Breast epithelium (tissue), 4 donors: ENCODE measurements at places on chromosomes 16 and 17. TPM values are rescaled to one million over a fixed set of nuclear protein-coding genes. Genes with fewer than 3 reads are reported as not detected.

DNA sequence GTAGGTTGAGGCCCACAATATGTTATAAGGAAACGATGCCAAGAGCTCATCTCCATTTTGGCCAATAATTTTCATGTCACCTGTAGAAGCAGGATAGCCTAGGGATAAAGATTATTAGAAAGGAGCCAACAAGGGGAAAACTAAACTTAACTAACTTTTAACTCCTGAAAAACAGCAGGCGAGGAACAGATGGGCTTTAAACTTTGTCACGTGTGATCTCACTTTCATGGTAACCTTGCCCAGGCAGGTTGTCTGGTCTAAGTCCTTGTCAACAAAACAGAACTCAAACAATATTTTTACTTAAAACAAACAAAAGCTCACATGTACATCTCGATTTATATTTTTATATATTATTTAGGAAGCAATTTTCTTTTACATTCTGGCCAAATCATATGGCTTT is 1672.0 kb downstream of the TP53TG3F start:
- no peaks in the 10 kb centered on the region for H3K36me3 ChIP-seq
- H3K4me1 ChIP-seq: no peaks in the 10 kb centered on the region
- no peaks in the 10 kb centered on the region for H3K27me3 ChIP-seq
- H3K27ac ChIP-seq: no peak overlapping the region

Gene CRLF3
- total RNA-seq: 18.7 TPM

- H3K36me3 ChIP-seq: no peaks in the 10 kb centered on the region
- H3K4me3 ChIP-seq: no peak overlapping the region
- peak overlapping the region; percentile 43 for H3K27ac ChIP-seq
- no peaks in the 10 kb centered on the region for H3K27me3 ChIP-seq
Measured at GRCh38 chr16:52078716-52079655, 468.0 kb downstream of the TOX3 start.

DNA sequence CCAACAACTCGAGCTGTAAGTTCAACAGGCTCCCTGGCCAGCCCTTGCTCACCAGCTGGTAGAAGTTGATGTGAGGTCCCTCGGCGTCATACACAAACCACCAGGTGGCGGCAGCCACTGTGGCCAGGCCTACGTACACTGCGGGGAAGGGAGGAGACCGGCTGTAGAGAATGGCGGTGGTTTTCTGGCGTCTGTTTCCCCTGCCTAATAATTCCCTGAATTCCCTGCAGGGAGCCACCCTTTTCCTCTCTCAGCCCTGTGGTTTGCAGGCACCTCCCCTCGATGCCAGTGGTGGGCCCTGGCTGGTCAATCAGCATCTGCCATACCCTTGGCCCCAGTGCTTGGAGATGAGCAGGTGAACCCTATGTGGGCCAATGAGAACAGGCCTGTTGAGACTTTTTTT is 18.9 kb upstream of the P2RX1 start:
- H3K4me1 ChIP-seq: no peaks in the 10 kb centered on the region
- H3K27me3 ChIP-seq: no peaks in the 10 kb centered on the region
- DNase-seq: peak; percentile 38
- no peak overlapping the region for H3K4me3 ChIP-seq

Gene MYOCD
- total RNA-seq: 1.5 TPM

DNA sequence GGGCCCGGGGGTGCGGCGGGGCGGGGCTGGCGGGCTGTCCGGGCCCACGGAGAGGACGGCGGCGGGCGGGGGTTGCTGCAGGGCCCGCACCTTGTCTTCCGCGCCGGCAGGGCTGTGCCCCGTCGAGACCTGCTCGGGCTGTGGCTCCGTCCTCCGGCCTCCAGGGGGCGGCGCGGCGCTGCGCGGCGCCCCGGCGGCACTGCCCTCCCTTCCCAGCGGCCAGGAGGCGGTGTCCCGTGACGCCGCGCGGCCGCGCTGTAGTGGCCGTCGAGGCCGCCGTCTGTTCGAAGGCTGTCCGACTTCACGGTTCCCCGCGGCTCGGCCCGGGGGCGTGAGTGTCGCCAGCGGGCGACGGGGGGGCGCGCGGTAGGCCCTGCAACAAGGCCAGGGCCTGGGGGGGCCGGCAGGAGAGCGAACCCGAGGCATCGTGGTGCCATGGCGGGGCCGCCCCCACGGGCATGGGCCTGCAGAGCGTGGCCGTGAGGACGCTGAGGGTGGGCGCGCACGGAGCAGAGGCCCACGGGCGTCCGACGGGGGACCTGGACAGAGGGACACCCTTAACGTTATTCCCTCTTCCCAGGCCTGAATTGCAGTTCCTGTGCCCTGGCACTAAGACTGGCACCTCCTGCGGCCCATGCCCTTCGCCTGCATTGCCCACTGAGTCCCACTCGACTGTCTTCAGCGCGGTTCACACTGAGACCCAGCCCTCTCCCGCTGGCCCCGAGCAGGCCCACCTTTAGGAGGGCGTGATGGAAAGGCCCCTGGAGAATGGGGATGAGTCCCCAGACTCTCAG is at the start of gene PLEKHG4:
Gene PLEKHG4 (plus strand): TSS at position 237 of the 794 bp plus-strand sequence. CDS start 513 bp downstream, at position 750.
- no peaks in the 10 kb centered on the region for H3K36me3 ChIP-seq
- peak; percentile 61 for DNase-seq
- peak within 1 kb of the TSS; percentile 89 for H3K27ac ChIP-seq
- peak within 1 kb of the TSS; percentile 76 for H3K4me3 ChIP-seq
